ENCODE measurements at places on chromosomes 1 and 21.

DNA sequence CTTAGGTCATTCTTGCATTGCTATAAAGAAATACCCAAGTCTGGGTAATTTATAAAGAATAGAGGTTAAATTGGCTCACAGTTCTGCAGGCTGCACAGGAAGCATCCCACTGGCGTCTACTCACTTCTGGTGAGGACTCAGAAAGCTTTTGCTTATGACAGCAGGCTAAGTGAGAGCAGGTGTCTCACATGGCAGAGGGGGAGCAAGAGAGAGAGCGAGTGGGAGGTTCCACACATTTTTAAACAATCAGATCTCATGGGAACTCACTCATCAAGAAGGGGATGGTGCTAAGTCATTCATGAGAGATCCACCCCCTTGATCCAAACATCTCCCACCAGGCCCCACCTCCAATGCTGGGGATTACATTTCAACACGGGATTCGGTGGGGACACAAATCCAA is 13.6 kb upstream of the RGS4 start:
- DNase-seq, result peak; percentile 58

DNA sequence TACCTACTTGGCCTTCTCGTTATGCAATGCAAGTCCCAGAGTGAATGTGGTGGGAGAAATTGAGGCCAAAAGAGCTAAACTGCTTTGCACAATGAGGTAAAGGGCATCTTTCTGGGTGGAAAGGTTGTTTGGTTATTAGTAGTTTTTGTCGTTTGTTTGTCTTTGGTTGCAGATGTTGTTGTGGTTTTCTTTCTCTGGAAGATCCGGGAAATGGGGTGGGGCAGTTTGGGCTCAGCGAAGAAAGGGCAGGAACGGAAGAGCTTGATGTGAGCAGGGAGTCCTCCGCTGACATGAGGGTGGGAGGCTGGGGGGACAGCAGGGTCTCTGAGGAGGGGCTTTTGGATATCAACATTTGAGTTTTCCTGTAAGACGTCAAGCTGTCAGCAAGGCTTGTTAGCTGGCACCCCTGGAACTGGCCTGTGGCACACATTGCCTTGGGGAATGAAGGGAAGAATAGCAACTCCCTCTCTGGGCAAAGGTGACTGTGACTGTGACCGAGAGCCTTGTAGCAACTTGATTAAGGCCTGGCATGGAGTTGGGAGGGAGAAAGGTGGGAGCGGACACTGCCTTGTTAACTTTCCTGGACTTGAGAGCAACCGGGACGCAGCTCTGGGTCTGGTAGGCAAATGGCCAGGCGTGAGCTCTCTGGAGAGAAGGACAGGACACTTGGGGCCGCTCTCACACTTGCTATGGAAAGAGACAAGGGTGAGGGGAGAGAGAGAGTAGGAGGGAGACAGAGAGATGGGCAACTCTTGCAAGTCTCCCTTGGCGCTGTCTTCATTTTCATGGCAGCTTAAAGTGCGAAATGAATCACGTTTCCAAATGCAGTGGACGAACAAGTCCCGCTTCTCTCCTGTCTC is 15.4 kb upstream of the OPRD1 start:
- DNase-seq, result peak; percentile 34

DNA sequence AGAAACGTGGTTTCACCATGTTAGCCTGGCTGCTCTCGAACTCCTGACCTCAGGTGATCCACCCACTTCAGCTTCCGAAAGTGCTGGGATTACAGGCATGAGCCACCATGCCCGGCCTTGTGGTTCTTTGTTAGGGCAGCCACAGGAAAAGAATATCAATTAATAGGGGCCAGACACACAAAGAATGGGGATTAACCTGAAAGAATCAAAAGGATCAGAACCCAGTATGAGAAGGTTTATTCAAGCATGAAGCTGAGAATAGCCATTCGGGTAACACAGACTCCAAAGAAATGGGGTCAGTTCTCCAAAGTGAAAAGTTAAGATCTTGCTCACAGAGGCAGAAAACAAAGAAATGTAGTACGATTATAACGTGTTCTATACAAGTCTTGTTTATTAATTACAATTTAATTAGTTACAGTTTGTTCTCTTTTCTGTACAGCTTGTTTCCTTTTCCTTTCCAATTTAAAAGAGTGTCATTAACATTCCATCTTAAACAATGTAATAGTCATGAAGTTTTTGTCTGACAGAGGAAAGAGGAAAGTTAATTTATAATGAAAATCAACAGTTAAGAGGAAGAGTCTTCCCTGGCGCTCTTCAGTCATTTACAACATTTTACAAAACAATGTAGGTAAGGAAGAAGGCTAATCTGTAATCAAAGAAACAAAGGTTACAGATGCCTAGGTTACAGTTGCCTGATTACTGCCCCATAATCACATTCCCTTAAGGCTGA is 51.3 kb upstream of the SLC45A1 start:
- DNase-seq, result no peak

DNA sequence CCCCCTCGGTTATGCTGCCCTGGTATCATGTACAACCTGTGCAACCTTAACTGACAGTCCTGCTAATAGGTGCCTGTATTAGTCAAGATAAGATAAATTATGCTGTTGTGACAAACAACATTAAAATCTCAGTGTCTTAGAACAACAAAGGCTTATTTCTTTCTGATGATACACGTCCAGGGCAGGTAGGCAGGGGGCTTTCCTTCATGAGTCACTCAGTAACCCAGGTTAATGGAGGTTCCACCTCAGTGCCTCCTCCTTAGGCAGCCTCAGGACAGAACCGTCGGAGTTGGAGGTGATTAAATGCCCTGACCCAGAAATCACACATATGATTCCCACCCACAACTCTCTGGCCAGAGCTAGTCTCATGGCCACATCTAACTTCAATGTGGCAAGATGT is 94.6 kb upstream of the CASZ1 start:
- no peak for DNase-seq

DNA sequence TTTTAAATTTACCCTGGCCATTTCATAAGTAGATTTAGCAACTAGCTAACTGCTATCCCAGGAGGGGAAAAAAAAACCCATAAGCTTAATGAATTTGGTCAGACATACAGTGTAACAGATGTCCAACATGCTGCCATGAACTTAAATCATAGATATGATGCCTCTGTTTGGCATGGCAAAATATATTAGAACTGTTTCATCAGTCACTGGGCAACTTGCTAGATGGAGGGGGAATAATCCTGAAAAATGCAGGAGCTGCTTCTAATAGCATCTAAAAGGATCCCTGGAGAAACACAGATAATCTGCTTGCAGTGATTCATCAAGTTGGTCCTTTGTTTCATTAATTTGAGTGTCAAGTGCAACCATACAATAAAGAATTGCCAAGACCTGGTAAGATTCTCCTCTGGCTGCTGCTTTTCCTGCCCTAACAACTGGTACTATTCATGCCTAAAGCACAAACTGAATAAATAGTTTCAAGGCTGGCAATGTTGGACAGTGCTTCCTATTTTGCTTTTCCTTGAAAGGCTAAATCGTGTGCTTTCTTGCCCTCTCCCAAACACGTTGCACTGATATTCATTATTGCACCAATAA is 1.5 kb upstream of the ST6GALNAC5 start:
- DNase-seq, result no peak
